ENCODE measurements at places on chromosomes 5 and 9.

DNA sequence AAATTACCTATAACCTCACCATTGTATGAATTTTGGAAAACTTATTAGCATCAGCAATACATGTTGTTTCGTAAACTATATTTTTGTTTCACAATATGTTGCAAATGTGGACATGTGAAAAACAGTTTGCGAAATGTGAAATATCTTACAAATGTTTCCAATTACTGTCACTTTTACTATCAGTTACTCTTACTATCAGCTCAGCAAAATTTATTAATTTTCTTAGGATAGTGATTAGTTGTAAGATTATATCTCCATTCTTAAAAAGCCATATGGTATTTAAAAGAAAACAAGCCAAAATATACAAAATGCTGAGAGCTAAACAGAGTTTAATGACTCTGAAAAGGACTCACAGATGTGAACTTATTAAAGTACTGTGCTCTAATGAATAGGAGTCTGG, 111.9 kb upstream of the LPAR1 start:
- DNase-seq, result no peak

- DNase-seq, result peak; percentile 3
Observed at GRCh38 chr9:88387552-88388202, 567 bp upstream of the SPIN1 start.

GRCh38 chr9:99607842-99608448, 213.7 kb upstream of the NR4A3 start:
- no peak for DNase-seq

GRCh38 chr5:153896701-153897100, 142.0 kb downstream of the FAM114A2 start:
- no peak for DNase-seq

DNA sequence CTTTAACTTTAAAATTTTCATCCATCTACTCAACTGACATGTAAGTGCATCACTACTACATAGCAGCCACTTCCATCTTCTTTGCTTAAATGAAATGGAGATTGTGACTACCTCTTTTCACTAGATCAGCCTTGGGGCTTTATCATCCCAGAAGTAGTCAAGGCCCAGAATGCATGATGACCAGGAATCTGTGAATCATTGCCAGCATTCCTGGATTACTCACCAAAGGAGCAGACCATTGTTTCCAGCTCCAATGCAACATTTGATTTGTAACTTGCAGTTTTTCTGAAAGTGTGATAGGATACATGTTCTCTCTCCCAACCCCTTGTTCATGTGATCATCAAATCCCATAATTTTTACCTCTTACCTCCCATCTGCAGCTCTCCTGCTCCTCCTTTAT, 65.1 kb downstream of the PLPPR1 start:
- DNase-seq, result no peak

DNA sequence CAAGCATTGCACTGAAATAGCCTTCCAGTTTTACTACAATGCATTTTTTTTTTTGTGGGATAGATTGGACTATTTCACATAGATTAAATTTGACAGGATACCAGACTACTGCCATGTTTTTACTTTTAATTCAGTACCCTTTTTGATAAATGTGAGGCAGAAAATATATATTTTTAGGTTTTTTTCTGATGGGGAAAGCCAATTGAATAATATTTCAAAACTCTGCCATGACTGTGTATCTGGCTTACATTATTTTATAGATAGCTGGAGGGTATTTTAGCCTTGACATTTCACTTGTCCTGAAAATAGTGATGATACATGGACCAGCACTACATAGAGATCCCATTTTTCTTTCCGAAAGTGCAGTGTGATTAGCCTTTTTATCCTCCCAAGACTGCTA, 133.5 kb upstream of the PRR16 start:
- DNase-seq, result no peak

- no peak for DNase-seq
Observed at GRCh38 chr5:135440916-135441315, 6.2 kb downstream of the DCANP1 start.

DNA sequence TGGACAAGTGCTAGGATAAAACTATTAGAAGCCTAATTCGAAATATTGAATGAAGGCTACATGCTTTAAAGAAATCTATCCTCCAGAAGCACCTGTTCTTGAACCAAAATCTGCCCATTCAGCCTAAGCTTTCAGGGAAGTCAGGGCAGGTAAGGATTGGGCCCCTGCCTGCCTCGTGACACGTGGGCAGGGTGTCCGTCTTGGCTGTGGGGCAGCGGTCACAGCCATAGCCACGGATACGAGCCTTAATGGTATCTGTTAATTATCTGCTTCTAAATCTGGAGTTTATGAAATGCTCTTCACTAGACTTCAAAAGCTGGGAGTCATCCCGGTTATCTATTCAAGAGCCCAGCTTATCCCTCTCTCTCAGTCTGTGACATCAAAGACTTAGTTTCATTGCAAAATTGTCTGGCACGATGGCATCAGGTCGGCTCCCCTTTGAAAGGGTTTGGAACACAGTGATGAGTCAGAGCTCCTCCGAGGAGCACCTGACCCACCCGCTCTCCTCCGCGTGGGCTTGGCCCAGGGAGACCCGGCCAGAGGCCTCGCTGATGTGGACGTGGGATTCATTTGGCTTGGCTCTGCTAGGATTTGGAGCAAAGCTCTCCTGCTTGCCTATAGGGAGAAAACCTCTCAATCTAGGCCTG, 135.9 kb downstream of the MACROH2A1 start:
- DNase-seq, result no peak

- DNase-seq, result no peak
Observed at GRCh38 chr9:123527981-123528380, 172.0 kb downstream of the CRB2 start.

GRCh38 chr9:113990570-113990907, 87.6 kb downstream of the AMBP start:
- DNase-seq, result no peak

GRCh38 chr5:179867079-179867465, 8.5 kb upstream of the MRNIP start:
- DNase-seq, result no peak

GRCh38 chr9:15155826-15156225, 151.2 kb downstream of the TTC39B start:
- DNase-seq, result no peak

Measured in stimulated activated CD8-positive, alpha-beta memory T cell treated with anti-CD3 and anti-CD28 coated beads, Interleukin-15, amount 100 ng/mL, for 4 hours (primary cell).